Stimulated activated CD8-positive, alpha-beta memory T cell treated with anti-CD3 and anti-CD28 coated beads, Interleukin-4, amount 100 ng/mL, for 1 hour (primary cell): ENCODE measurements at places on chromosomes 4 and X.

- peak; percentile 5 for DNase-seq
Observed at GRCh38 chr4:72302981-72303704, 265.9 kb downstream of the ADAMTS3 start.

DNA sequence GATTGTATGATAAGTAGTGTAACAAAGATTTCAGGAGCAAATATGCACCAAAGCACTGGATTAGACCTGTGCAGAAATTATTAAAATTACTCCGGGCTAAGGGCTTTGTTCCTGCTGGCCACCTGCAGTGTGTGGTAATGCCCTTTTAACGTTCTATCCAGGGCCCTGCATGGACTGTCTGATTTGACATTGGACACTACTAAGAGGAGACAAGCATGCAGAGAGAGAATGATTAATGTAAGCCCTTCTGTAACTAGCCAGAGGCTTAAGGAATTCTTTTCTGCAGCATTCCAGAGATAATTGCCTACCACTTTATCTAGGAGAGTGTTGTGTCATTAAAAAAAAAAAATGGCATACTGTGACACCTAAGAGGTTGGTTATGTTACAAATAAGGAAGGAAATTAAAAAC lies 117.0 kb downstream of the PCDH7 start:
- no peak for DNase-seq

DNA sequence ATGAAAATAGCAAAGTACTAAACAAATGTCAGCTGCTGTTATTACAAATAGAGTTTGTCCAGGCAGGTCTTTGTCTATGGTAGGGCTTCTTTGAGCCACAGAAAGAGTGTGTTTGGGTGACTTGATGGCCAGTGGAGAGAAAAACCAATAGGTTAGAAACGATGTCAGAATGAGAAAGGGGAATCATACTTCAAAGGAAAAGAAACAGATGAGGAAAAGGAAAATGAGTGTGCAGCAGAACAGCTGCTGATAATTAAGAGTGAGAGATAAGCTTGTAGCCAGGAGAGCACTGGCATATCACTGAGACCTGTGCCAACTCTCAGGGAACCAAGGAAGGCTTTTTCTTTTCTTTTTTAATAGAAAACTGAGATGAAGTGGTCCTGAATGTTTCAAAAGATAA lies 257.2 kb downstream of the ARHGAP24 start:
- no peak for DNase-seq

GRCh38 chrX:155242300-155242699 lies 22.0 kb downstream of the RAB39B start:
- DNase-seq, result no peak

- DNase-seq, result no peak
Observed at GRCh38 chr4:152073351-152074087, 312.7 kb upstream of the GATB start.

DNA sequence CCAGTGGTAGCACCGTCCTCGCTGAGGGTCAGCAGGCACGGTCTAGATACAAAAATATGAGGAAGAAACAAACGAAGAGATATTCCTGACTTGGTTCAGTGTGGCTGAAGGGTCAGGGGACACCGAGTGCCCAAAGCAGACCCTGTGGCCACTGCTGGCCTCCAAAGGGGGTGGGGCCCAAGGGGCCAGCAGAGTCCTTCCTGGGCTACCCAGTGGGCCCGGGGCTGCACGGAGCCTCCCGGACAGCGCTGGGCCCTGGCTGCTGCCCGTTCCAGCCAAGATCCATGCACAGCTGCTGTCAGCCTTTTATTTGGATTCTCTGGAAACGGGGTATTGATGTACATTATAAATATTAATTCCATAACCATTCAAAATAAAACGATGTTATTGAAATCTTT lies 20.4 kb downstream of the NELFA start:
- DNase-seq, result no peak

GRCh38 chrX:39551762-39552161 lies 546.0 kb downstream of the BCOR start:
- no peak for DNase-seq

- no peak for DNase-seq
Observed at GRCh38 chr4:4641254-4641653, 99.4 kb upstream of the STX18 start.

GRCh38 chrX:13791559-13791958 lies 25.3 kb downstream of the GPM6B start:
- no peak for DNase-seq

DNA sequence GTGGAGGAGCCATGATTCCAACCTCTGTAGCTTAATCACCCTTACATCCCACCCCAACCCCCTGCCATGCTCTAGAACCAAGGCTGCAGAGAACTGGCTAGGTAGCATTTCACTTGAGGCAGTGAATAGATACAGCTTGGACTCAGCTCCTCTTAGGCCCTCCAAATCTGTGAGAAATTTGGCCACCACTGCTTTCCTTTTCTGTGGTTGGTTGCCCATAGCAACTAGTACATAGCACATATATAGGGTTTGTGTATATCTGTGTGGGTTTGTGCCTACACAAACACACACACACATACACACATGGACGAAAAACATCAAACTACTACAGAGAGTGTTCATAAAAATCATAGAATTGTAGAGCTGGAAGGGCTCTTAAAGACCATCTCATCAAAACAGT lies 52.0 kb upstream of the CCDC160 start:
- DNase-seq, result no peak

DNA sequence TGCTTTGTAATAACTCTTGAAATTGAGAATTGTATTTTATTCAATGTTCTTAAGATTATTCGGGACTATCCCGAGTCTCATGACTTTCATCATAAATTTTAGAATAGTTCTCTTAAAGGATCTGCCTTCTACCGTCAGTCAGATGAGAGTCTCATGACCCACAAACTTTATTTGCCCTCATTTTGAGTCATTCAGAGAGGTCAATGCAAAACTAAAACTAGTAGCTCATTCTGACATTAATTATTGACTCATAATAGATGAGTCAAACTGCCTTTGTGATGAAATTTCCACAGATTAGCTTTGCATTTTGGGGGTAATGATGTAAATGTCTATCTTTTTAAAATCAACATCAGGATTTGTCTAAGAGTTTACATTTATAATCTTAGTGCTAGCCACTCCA lies 1527.3 kb downstream of the TECRL start:
- no peak for DNase-seq

DNA sequence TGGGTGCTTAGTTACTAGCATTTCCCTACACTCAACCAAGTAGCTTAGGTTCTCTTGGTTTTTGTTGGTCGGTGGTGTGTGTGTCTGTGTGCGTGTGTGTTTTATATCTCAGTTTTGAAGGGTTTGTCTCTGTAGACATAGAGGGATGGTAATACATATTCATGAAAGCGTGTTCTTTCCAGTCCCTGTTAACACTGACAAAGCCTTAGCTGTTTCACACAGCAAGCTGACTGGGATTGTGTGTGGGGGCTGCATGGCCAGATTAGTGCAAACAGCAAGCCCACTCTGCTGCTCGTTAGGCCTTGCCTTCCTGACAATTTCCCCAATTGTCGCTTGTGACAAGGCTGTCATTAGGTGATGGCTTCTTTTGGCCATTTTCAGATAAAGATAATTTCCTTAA lies 43.9 kb downstream of the ALPK1 start:
- DNase-seq, result no peak
